ENCODE measurements at places on chromosomes 3 and 15.

- no peak for DNase-seq
Measured at GRCh38 chr3:54871867-54872266, 56.0 kb downstream of the LRTM1 start.

DNA sequence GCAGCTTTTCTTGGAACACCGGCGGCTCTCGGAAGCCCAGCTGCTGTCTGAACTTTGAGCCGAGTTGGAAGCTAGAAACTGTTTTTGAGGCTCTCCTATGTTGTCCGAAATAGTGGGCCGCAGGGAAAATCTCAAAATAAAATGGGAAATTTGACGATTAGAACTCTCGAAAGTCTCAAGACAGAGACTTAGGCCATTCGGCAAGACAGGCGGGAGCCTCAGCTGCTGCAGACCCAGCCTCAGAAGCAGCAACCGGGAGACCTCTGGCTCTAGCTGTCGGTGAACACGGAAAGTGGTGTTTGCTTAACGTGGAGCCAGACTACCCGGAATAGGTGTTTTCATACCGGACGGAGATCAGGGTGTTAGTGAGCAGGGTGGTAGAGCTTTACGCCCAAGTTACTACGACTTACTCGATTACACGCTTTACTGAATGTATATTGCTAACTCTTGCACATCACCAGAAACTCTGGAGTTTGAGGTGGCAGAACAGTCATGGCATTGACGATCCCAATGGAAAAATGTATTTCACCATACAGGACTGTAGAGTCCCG lies 357 bp upstream of the MAN2C1 start:
- DNase-seq: peak; percentile 18

DNA sequence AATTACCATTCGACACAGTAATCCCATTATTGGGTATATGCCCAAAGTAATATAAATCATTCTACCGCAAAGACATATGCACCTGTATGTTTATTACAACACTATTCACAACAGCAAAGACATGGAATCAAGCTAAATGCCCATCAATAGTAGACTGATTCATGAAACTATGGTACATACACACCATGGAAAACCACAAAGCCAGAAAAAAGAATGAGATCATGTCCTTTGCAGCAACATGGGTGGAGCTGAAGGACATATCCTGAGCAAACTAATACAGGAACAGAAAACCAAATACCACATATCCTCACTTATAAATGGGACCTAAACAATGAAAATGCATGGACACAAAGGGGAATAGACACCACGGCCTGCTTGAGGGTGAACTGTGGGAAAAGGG lies 11.1 kb upstream of the MCF2L2 start:
- peak; percentile 9 for DNase-seq

GRCh38 chr3:64748244-64748904 lies 60.6 kb upstream of the ADAMTS9 start:
- DNase-seq: no peak

- DNase-seq: no peak
Measured at GRCh38 chr3:125042725-125043406, 12.9 kb downstream of the HEG1 start.

GRCh38 chr3:38124324-38125122 lies 12.4 kb downstream of the ACAA1 start:
- DNase-seq: no peak

GRCh38 chr15:50256188-50257041 lies 9.1 kb downstream of the HDC start:
- DNase-seq: peak; percentile 77

All from EL (cell line).